T-helper 1 cell (primary cell): ENCODE measurements at places on chromosomes 5 and 9.

DNA sequence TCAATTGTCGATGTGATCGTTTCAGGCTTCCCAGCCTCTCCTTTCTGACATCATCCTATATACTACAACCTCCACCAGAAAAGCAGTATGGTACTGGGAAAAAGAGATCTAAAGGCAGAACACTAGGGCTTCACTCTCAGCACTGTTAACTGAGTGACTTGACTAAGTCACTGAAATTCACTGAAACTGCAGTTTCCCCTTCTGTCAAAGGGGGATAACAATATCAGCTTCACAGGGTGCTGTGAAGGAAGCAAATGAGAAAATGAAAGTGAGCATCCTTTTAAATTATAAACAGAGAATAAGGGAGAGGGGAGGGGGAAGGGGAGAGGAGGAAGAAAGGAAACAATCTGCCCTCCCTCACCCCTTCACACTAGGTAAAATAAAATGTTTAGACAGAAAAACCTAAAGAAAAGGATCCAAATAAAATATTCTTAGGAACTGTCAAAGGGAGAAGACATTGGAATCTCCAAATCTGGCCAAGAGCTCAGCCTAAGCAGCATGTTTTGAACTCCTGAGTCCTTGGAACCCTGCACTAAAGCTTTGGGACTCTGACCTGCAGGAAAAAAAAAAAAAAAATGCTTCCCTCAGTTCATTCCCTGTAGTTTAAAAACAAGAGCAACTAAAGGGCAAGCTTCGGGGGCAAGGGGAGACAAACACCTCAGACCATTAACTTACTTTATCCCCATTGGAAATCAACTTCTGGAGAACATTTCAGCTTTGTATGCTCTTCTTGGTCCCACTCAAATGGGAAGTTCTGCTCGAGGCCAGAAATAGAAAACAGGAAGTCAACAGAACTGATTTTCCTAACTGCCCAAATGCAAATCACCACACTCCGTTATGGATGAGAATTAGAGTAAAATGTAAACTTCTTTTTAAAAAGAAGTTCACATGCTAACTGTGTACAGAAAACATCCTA lies 178.3 kb downstream of the DEPDC1B start:
- no peak for DNase-seq

DNA sequence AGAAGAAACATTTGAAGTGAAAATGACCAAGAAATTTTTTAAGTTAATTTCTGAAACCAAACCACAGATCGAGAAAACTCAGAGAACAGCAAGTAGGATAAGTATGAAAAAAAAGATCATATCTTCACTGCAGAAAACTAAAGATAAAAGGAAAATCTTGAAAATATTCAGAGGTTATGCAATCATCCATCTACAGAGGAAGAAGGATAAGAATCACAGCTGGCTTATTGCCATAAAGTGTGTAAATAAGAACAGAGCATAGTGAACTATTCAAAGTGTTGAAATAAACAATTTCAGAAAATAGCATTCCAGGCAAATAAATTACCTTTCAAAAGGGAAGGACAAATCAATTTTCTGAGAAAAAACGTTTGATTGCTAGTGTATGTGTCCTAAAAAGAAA lies 1191.7 kb upstream of the CDH6 start:
- DNase-seq, result no peak

- DNase-seq, result no peak
Measured at GRCh38 chr9:85062385-85063022, 393.0 kb downstream of the NTRK2 start.

GRCh38 chr9:84691634-84692033 lies 22.1 kb downstream of the NTRK2 start:
- no peak for DNase-seq

DNA sequence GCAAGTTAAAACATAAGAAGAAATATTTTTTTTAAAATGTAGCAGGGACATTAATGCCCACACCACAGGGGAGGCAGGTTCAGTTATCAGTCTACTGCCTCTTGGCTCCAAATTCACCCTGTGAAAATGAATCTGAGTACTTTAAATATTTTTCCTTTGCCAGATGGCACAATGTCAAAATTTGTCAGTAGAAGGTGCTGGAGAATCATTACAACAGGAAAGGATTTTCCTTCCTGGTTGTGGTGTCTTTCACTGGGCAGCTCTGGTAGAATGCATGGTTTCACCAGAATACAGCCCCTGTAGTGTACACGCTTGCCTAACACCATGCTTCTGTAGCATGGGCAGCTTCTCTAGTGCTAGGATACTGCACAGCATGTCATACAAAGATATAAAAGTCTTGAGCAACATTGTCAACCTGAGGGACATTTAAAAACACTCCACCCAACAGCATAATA lies 9.7 kb upstream of the SREK1 start:
- DNase-seq, result no peak

DNA sequence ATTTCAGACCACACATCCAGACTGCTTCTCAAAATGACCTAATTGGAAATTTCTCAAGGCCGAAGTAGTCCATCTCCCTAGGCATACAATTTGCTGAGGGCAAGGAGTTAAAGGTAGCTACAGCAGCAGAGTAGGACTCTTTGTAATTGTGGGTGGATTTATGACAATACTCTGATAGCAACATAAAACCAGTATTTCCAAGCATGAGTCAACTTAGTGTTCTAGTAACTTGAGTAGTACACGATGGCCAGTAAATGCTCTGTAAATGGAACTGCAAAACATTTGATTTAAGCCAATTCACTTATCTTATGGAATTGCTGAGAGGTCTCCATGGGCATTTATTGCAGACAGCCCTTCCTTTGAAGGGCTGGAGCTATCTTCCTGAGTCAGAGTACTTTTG lies 352.2 kb downstream of the PLK2 start:
- DNase-seq, result no peak

- DNase-seq, result no peak
Measured at GRCh38 chr5:159786901-159787691, 129.2 kb upstream of the ADRA1B start.

- no peak for DNase-seq
Measured at GRCh38 chr5:61701877-61702602, 370.0 kb downstream of the ZSWIM6 start.

GRCh38 chr9:107895501-107896001 lies 406.0 kb upstream of the KLF4 start:
- no peak for DNase-seq

DNA sequence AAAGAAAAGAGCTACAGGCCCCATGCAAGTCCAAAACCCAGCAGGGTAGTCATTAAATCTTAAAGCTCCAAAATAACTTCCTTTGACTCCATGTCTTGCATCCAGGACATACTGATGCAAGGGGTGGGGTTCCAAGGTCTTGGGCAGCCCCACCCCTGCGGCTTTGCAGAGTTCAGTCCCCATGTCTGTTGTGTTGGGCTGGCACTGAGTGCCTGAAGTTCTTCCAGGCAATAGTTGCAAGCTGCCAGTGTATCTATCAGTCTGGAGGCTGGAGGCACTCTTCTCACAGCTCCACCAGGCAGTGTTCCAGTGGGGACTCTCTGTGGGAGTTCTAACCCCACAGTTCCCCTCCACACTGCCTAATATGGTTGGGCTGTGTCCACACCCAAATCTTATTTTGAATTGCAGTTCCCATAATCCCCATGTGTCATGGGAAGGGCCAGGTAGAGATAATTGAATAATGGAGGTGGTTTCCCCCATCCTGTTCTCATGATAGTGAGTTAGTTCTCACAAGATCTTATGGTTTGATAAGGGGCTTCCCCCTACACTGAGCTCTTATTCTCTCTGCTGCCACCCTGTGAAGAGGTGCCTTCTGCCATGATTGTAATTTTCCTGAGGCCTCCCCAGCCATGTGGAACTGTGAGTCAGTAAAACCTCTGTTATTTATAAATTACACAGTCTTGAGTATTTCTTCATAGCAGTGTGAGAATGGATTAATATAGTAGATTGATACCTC lies 237.5 kb upstream of the ADRA1B start:
- no peak for DNase-seq

- DNase-seq, result no peak
Measured at GRCh38 chr5:98307811-98308210, 465.7 kb upstream of the RGMB start.

DNA sequence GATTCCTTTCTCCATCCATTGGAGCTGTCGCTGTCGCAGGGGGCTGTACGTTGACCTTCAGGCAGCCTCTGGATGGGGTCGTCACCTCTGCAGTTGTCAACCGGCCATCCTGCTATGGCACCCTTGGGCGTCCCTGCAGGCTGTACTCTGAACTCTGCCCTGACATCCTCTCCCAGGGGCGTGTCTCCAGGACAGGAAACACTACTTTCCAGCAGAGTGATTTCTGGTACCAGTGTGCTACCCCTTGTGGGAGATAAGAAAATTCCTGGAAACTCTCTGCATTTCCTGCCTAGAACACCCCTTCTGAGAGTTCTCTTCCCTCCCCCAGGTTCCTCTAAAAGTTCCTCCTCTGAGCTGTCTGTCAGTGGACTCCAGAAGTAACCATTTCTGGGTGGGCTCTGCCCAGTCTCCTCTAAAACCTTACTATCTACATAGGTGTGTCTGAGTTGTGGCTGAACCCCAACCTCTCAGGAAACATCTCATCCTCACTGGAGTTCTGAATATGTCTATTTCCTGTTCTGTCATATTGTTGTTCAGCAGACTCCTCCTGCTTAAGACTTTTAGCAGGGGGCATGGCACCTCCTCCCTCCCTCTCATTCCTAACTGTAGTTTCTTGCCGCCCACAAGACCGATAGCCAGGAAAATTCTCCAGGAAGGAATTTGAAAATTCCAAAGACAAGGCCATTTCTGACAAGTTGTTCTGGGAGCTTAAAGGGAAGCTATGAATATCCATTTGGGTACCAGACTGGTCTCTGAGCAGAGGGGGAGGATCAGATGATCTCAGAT lies 145.3 kb upstream of the RASEF start:
- DNase-seq, result no peak

- DNase-seq, result no peak
Measured at GRCh38 chr9:114266969-114267368, 55.9 kb upstream of the ORM1 start.

DNA sequence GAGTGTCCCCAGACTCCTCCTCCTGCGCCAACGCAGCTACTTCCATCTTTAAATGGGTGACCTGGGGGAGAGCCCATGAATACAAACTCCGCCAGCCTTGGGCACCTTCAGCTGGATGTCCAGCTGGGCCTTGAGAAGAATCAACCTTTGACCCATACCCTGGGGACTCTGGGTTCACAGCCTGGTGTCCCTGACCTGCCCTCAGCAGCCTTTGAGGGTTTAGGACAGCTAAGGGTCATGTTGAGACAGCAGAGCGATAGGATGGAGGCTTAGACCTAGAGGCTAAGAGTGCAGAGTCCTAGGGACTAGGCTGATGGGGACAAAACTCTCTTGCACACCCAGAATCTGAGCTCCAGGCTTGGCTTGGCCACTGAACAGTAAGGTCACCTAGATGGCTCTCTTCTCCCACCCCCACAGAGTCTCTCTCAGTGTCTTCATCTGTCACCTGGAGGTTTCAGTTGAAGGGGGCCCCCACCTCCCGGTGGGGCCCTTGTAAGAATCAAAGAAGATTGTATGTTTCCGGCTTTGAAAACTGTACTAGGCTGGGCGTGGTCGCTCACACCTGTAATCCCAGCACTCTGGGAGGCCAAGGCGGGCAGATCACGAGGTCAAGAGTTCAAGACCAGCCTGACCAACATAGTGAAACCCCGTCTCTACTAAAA lies 6.7 kb upstream of the AQP3 start:
- no peak for DNase-seq

- no peak for DNase-seq
Measured at GRCh38 chr5:165209101-165209727, 1703.8 kb downstream of the MAT2B start.

DNA sequence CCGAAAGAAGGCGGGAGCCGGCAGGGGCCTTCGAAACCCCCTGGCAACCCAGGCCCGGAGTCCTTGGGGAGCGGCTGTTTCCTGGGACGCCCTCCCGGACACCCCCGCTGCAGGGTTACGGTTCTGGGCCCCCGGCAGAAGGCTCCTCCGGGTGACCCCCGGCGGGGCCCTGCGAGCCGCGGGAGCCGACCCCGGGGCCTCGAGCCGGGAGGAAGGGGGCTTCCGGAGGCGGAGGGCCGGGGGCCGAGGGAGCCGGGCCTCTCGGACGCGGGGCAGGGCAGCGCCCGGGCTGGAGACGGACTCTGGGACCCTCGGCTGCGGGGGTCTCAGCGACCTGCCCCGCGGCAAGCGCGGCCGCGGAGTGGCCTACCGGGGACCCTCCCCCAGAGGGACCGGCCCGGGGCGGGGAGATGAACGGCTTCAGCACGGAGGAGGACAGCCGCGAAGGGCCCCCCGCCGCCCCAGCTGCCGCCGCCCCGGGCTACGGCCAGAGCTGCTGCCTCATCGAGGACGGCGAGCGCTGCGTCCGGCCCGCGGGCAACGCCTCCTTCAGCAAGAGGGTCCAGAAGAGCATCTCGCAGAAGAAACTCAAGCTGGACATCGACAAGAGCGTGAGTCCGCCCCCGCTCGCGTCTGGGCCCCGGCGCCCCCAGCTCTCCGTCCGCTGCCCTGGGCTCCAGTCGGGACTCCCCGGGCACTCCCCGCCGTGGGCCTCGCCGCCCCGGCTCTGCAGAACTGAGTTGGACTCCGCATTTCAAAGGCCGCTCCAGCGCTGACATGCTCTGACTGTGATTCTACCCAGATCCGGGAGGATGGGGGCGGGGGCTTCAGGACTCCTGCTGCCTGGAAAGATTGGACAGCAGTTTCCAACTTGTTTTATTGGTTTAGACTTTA lies 645 bp downstream of the SAP30L start:
- DNase-seq, result peak; percentile 30

DNA sequence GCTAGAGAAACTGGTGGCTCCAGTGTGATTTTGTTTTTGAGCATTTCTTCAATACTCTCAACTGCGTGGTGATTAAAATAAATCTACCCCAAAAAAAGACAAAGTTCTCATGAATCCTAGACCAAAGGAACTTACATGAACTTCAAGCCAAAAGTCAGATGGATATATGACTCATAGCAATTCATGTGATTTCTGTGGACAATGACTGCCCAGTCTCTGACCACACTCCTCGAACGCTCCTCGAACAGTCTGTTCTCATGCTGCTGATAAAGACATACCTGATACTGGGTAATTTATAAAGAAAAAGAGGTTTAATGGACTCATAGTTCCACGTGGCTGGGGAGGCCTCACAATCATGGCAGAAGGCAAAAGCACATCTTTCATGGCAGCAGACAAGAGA lies 46.4 kb upstream of the CEP78 start:
- DNase-seq, result no peak

DNA sequence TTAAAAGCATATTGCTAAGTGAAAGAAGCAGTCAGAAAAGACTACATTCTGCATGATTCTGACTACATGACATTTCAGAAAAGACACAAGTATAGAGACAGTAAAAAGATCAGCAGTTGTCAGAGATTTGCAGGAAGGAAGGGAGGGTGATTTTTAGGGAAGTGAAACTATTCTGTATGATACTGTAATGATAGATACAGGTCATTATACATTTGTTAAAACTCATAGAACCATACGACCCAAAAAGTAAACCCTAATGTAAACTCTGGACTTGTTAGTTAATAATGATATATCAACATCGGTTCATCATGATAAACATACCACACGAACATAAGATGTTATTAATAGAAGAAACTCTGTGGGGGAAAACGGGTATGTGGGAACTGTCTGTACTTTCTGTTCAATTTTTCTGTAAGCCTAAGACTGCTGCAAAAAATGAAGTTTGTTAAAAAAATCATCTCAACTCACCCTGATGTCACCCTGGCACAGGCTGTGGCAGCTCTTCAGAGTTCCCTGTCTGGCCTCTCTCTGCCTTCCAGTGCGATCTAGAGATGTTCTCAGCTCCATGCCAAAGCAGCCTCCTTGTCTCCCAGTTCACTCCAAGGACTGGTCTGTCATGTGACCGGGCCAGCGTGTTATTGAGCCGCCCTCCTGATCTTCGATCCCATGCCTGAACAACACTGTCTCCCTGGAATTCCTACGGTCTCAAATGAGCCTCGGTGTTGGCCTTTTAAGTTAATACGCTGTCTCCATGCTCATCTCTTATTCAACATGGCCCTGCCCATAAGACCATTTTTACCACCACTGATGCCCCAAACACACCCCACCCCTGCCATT lies 35.4 kb downstream of the PRLR start:
- DNase-seq, result no peak
